ENCODE measurements at places on chromosomes 4 and X.
A peak's percentile ranks its signal among the peaks of the same experiment; 100 is the strongest.

DNA sequence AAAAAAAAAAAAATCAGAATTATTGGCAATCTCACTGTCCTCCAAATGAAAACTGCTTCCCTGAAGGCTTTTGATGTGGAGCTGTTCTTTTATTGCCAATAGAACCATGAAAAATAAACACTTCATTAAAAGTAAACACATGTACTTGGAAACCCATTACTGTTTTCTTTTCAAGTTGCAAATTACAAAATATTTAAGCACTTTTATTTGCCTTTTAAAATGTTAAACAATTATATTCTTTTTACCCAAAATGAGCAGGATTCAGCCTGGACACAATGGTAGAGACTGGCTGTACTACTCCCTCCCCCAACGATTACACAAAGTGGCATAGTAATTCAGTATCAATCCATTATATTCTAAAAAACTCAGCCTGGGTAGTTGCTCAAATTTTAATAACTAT, 60.9 kb downstream of the SH2D1A start:
- DNase-seq: no peak

DNA sequence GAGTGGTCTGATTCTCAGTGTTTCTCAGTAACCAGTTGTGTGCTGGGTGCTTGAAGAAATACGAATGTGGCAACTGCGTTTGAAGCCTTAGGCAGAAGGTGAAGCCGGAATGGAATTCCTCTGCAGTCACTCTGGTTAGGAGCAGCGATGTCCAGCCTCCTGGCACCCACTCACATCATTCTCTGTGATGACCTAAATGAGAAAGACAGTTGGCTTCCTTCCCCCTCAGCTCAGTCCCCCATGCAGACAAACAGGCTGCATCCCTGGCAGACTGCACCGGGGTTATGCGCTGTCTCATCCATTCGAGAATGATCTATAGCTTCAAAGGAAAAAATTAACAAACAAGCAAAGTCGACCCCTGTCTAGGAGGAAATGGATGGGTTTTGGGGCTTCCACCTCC, 170.1 kb upstream of the SCML1 start:
- no peak for DNase-seq

- DNase-seq: no peak
These were observed 90.7 kb downstream of the WFS1 start for GRCh38 chr4:6360385-6360784.

- no peak for DNase-seq
These were observed 238.1 kb upstream of the CXXC4 start for GRCh38 chr4:104732766-104733165.

DNA sequence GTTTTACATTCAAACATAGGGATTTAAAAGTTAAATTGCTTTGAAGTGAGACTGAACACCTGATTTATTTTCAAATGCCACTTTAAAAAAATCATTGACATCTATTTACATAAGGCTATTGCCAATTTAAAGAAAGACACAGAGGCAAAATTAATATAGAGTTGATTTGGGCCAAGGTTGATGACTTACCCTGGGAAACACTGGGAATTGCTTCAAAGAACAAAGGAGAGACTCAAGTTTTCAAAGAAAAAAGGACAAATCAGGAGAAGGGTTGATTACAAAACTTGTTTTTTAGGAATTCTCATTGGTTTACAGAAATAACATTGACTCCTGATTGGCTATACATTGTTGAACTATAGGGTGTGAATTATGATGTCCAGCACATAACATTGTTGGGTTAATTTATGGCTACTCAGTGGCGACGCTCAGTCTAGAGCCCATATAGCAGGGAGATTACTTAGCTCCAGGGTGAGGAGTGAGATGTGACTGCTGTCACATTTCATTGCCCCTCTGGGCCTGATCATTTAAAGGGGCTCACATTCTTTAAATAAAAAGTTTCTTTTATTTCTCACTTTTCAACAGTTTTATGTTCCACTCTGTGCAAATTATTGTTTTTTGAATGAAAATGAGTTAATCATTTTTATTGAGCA, 184.6 kb downstream of the SPATA18 start:
- DNase-seq: no peak

DNA sequence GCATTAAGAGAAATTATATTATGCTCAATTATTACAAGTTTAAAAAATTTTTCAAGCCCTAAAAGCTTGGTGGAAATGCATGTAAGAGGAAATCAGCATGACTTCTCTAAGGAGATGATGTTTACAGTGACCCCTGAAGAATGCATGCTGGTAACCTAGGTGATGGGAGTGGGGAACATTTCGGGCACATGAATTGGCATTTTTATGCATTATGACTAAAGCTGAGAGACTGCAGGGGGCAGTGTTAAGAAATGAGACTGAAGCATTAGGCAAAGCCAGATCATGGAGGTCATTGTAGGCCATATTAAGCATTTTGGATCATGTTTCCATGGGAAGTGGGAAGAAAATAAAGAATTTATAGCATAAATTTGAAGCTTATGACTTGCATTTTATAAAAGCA, 421.3 kb downstream of the FAT4 start:
- DNase-seq: no peak

DNA sequence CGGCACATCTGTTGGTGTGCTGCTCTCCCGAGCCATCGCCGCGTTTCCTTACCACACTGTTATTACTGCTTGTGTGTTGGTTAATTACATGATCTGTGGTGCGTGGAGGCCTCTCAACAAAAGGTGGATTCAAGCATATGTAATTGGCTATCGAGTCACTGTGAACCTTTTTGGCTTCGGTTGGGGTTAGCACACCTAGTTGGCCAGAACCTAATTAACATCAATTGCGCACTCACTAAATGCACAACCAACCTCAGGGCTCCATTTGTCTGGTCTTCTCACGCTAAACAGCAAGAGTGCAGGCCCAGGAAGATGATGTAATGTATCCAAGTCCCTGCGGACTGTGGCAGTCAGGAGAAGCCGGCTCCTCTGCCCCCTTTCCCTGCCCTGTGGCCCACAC, 17.4 kb downstream of the ENPP6 start:
- no peak for DNase-seq

DNA sequence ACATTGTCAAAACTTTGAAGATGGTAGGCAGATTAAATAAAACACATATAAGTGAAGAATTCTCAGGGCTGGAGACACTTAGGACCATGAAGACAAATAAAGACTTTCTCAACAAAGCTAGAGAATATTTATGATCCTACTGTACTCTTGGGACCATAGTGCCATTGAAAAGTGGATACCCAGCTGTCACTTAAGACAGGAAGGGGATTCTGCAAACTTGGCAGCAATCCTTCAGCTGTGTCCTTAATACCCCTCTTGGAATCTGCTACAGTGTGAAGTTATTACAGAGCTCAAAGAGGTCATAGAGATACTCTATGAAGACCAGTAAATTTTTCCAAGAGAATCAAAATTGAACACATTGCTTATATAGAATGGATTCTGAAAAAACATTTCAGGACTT, 24.3 kb downstream of the PDE5A start:
- DNase-seq: peak; percentile 37

DNA sequence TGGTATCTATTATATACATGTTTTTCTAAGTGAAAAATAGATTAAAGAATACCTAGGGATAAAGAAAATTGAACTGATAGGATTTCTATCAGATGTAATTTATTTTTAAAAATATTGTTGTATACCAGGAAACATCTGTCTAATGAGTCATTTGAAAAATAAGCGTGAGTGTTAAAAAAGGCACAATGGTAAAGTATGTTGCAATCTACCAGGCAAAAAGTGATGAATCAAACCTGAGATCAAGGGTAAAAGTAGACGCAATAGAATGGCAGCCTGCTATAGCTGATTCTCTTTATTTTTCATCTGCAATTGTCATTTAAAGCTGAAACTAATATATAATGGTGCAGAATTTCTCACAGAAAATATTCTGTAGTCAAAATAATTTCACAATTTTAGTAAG, 1119.6 kb downstream of the PCDH18 start:
- DNase-seq: no peak

- DNase-seq: no peak
These were observed 556.1 kb upstream of the TENM3 start for GRCh38 chr4:181687116-181687515.

- DNase-seq: no peak
These were observed 180.5 kb upstream of the RBPJ start for GRCh38 chr4:26140150-26140898.

- DNase-seq: no peak
These were observed 8.7 kb downstream of the P2RY8 start for GRCh38 chrX:1528186-1528883.

GRCh38 chrX:122517786-122518185, 666.3 kb upstream of the GRIA3 start:
- no peak for DNase-seq

DNA sequence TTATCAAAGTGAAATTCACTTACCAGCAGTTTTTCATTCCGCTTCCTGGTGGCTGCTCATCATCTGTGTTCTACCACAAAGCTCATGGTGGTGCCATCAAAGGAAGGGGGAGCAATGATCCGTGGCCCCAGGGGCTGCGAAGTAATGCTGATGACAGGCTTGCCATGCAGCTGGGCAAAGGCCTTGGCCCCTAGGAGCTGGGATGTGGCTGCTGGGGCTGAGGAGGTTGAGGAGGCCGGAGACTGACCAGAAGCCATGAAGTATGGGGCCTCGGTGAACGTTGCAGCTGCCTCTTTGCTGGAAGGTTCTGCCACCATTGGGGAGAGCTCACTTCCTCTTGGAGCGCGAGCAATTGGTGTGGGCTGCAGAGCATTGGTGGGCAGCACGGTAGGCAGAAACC, 8.4 kb downstream of the C4orf54 start:
- DNase-seq: no peak

DNA sequence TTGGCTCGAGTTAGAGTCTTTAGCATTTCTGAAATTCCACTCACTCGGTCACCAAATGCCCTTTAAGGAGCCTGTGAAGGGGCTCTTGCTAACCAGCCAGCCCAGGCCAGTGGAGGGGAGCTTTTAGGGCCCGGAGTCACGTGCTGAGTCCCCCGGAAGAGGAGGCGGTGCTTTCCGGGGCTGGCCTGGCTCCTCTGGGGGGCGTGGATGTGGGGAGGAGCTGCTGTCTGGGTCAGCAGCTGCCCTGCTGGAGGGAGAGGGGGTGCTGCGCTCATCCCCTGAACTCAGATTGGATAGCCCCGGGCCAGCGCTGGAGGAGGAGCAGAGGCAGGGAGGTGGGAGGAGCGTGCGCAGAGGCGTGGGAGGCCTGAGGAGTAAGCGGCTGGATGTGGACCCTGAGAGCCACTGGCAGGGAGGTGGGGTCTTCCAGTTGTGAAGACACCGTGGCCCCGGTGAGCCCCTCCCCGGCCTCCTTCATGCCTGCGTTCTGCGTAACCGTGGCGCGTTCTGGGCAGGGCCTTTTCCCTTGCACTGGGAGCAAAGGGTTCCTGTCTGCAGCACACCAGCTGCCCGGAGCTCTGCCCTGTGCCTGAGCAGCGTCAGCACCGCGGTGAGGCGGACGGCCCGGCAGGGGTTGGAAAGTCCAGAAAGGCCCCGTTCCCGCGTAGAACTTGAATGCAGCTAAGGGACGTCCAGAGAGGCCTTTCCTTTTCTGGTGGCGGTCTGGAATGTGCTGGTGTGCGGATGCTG, 19.7 kb downstream of the MAEA start:
- no peak for DNase-seq

- no peak for DNase-seq
These were observed 4.8 kb downstream of the NOP14 start for GRCh38 chr4:2958446-2958845.

DNA sequence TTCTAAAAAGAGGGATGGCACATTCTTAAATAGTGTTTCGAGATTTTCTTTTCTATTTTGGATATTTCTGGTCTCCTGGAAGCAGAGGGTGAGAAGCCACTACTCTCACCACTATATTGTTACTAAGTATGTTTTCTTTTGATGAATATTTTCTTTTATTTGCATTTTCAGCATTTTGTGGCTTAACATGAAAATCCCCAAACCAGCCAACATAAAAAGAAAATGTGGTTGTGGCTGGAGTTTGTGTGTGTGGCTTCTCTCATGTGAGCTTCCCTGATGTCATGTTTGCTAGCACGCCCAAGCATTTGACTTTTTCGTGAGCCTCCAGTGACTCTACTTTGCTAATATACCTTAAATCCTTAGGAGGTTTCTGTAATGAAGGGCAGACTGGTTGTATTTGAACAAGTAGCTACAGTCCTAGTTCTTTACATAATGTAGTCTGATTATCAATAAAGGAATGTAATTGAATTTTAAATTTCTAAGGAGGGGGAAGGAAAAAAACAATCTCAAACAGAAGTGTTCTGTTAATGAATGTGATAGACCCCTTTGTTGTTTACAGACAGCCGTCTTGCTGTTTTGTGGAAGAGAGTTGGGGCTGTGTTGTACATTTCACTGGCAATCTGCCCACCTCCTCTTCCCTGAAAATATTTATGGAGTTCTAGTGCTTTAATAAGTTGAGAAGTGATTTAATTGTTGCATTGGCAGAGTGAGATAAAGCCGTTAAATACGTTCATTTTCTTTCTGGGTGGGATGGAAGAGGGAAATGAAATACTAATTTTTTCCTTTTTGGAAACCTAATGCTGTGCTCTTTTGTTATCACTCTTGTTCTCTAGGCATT, 114.6 kb downstream of the ARHGAP10 start:
- no peak for DNase-seq

DNA sequence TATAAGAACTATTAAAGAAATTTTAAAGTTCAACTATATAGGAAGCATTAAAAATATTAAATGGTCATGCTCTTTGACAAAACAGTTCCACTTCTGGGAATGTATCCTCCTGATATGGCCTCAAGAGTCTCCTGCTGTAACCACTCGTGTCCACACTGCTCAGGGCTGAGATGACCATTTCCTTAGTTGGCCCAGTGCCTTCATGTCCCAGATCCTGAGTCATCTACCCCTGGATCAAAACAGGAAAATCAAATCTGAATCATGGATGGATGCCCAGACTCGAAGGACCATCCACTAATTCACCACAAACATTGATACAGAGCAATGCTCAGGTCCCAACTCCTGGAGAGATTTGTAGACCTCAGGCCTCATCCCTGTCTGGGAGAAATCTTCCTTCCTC, 44.7 kb downstream of the GPRASP3 start:
- no peak for DNase-seq

DNA sequence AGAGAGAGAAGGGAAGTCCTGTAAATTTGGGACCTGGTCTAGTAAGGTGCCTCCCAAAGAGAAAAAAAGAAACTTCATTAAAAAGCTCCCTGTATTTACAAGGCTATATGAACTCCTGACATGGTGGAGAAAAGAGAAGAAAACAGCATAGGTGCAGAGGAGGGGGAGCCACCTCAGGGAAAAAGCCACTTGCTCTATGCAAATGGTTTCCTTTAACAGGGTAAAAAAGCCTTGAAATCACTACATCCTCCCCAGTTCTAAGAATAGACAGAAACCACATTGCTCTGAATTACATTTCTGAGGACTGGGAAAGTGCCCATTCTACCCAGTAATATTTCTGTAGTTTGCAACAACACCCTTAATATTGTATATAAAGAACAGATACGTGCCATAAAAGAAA, 165.5 kb downstream of the KLF8 start:
- no peak for DNase-seq

DNA sequence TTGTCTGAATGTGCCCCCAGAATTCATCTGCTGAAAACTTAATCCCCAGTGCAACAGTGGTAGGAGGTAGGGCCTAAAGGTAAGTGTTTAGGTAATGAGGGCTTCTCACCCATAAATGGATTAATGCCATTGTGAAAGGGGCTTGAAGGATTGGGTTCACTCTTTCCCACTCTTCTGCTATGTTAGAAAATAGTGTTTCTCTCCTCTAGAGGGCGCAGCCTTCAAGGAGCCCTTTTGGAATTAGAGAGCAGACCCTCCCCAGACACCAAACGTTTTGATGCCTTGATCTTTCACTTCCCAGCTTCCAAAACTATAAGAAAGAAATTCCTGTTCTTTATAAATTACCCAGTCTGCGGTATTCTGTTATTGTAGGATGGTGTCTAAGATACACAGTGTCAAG, 706.4 kb downstream of the SMARCA1 start:
- peak; percentile 31 for DNase-seq

All from D341Med (cell line).